Activated T-helper 2 cell treated with anti-CD3 and anti-CD28 coated beads, Interferon-gamma antibody, Interleukin-2, Interleukin-4, amounts not matched to agents 10 μg/mL and 5 μg/mL and 100 μg/mL, durations not matched to agents 14 hours and 24 hours and 36 hours (primary cell): ENCODE measurements at places on chromosomes 6 and 20. TPM values are rescaled to one million over a fixed set of nuclear protein-coding genes. Genes with fewer than 3 reads are reported as not detected.

SAMD3 gene
- 3.2 and 3.4 TPM in 2 replicates for total RNA-seq

HLA-DMB gene
- total RNA-seq, result 1.3 and 1.4 TPM in 2 replicates

EDN3 gene
- not detected in 2 replicates for total RNA-seq

MUC21 gene
- total RNA-seq, result not detected in 2 replicates

TRAPPC3L gene
- total RNA-seq, result not detected in 2 replicates

PRPH2 gene
- total RNA-seq, result not detected in 2 replicates

MCHR2 gene
- not detected in 2 replicates for total RNA-seq

PDE7B gene
- 27.6 and 28.8 TPM in 2 replicates for total RNA-seq

ANKRD66 gene
- total RNA-seq, result not detected in 2 replicates

GPSM3 gene
- total RNA-seq, result 84.2 and 90.7 TPM in 2 replicates

CST4 gene
- not detected in 2 replicates for total RNA-seq

ABHD16B gene
- 0.16 TPM in 1 of 2 replicates, not detected in the other for total RNA-seq

TMEM244 gene
- total RNA-seq, result not detected in 2 replicates

ARFGEF3 gene
- 0.48 and 0.55 TPM in 2 replicates for total RNA-seq

LY6G6C gene
- total RNA-seq, result not detected in 2 replicates

RHAG gene
- not detected in 2 replicates for total RNA-seq

DCDC2 gene
- not detected in 2 replicates for total RNA-seq

COL9A1 gene
- total RNA-seq, result not detected in 2 replicates

HTR1B gene
- not detected in 2 replicates for total RNA-seq

NOX3 gene
- total RNA-seq, result not detected in 2 replicates

PRSS35 gene
- not detected in 2 replicates for total RNA-seq

LGSN gene
- not detected in 2 replicates for total RNA-seq

KCNK16 gene
- total RNA-seq, result not detected in 2 replicates

ISM1 gene
- 3.9 and 4.0 TPM in 2 replicates for total RNA-seq

ANGPT4 gene
- not detected in 2 replicates for total RNA-seq

TP53TG5 gene
- not detected in 2 replicates for total RNA-seq

SASH1 gene
- total RNA-seq, result 0.52 and 0.74 TPM in 2 replicates

SSTR4 gene
- not detected in 2 replicates for total RNA-seq

GSTA1 gene
- total RNA-seq, result not detected in 2 replicates

TBCC gene
- 17.7 and 19.5 TPM in 2 replicates for total RNA-seq

PGC gene
- not detected in 2 replicates for total RNA-seq

LINC00237 gene
- total RNA-seq, result not detected in 2 replicates

EEF1A2 gene
- 1.4 and 2.4 TPM in 2 replicates for total RNA-seq

NKAPL gene
- total RNA-seq, result not detected in 2 replicates

FHL5 gene
- total RNA-seq, result not detected in 2 replicates

PNLDC1 gene
- total RNA-seq, result 0.32 and 0.74 TPM in 2 replicates

LTB gene
- 16.3 and 16.6 TPM in 2 replicates for total RNA-seq

OPRL1 gene
- total RNA-seq, result 0.32 and 0.41 TPM in 2 replicates
